ENCODE measurements at places on chromosomes 2 and 18.

GRCh38 chr18:3869848-3870247 is 419.9 kb downstream of the TGIF1 start:
- DNase-seq: peak; percentile 64

GRCh38 chr18:35408843-35409261 is 31.7 kb upstream of the ZNF396 start:
- no peak for DNase-seq

DNA sequence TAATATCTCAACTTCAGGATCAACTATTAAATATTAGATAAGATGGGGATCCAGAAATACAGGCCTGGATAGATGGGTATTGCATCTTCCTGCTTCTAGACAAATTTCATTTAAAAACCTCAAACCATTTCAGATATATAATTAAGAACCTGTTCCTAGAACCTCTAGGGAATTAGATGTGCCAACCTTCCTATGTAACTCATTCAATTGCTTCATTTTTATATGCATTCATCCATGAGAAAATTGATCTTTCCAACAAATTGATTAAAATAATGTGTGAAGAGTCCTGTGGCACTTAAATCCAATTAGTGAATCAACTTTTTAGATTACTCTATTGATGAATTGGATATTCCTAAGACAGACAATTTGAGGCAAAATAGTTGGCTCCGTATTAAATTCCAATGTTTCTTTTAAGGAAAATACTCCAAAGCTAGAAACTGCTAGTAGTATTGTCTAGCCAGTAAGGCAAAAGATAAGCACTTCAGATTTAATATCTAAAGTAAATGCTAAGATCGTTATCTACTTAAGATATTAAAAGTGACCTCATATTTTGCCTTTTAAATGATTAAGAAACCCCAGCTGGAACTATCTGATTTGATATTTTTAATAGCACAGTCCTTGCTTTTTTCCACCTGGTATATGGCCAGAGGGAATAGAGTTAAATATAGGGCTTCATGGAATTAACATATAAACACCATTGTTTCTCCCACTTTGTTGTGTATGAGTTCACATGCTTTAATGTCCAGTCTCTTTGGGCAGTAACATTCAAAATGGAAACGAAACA is 35.8 kb downstream of the DARS1 start:
- no peak for DNase-seq

DNA sequence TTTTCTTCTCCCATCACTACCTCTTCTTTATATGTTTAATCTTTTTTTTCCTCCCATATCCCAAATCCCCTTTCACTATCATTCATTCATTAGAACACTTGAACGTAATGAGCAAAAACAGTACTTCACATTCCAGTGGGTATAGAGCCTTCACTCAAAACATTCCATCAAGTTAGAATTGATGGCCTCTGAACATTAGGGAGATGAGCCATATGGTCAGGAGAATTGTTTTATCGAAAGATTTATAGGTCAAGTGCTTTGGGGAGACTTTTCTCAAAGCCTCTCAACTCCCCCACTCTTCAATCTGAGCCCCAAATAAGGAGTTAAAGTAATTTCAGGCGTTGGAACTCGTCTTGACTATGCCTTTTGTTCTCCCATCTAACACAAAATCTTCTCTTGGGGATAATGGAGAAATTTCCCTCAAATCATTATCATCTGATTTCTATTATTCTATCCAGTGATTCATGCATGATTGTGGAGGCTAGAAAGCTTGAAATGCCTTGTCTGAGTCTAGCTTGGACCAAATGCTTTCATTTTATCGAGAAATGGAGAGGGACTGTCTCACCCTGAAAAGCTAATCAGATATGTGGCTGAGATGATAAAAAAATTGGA is 79.2 kb downstream of the KIAA2012 start:
- DNase-seq: no peak

GRCh38 chr2:105797298-105797819 is 52.6 kb downstream of the NCK2 start:
- no peak for DNase-seq

- DNase-seq: no peak
Observed at GRCh38 chr2:207953354-207953753, 72.0 kb downstream of the PLEKHM3 start.

- DNase-seq: peak; percentile 65
Observed at GRCh38 chr2:152513681-152514080, 178.7 kb downstream of the FMNL2 start.

DNA sequence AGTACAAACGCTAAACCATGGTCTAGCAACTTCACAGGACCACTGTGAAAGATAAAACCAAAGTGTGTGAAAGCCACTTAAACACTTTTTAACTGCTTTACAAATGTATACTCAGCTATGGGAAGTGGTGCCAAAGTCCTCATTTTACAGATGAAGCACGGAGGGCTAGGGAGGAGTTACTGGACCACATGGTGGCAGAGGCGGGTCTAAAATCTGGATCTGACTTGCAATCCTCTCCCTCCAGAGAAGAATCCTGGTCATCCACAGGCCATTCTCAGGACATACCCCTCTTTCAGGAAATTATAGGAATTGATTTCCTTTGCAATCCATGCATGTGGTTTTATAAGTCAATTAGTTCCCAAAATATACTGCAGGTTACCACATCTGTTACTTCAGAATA is 84.6 kb upstream of the GYPC start:
- DNase-seq: no peak

DNA sequence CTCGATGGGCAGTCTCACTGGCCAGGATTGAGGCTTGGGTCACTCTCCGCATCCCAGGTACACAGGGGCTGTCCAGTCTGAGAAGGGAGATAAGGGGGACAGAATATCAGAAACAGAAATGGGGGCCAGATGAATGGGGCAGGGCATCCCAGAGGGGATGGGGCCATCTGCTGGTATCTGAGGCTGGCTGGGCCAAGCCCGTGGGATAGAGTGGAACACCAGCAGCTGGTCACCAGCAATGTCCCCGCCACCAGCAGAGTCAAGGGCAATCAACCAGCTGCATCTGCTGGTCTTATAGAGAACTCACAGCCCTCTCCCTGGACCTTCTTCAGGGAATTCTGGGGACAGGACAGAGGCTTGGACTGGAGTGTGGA is 128.8 kb upstream of the HAAO start:
- no peak for DNase-seq

DNA sequence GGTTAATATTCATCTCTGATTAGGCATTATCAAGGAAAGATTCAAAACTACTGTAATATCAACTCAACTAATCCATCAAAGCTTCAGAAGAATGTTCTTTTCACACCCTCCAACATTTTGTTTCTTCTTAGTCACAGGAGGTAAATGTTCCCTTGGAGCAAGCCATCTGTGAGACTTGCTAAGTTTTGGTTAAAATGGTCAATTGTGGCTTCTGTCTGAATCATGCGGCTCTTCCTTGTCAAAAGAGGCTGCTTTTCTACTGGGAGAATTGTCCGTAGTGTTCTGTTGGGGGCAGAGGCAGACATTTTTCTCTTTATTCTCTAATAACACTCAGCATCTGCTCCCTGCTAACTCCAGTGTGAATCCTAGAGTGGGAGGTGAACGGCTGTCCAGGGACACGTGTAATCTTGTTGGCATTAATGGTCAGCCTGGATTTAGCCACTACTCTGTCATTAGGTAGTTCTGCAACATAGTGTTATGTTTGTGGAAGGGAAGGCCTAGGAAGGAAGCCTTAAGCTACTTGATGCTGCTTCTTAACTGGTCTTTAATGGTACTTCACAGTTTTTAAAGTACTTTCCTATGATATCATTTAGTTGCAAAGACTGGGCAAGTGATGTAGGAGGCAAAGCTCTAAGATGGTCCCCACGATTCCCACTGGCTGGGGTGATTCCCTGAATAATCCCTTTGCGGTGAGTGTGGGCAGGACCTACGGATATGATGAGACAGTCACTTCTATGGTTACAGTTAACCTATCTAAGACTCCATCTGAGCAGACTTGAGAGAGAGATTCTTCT is 22.6 kb upstream of the FAP start:
- no peak for DNase-seq

DNA sequence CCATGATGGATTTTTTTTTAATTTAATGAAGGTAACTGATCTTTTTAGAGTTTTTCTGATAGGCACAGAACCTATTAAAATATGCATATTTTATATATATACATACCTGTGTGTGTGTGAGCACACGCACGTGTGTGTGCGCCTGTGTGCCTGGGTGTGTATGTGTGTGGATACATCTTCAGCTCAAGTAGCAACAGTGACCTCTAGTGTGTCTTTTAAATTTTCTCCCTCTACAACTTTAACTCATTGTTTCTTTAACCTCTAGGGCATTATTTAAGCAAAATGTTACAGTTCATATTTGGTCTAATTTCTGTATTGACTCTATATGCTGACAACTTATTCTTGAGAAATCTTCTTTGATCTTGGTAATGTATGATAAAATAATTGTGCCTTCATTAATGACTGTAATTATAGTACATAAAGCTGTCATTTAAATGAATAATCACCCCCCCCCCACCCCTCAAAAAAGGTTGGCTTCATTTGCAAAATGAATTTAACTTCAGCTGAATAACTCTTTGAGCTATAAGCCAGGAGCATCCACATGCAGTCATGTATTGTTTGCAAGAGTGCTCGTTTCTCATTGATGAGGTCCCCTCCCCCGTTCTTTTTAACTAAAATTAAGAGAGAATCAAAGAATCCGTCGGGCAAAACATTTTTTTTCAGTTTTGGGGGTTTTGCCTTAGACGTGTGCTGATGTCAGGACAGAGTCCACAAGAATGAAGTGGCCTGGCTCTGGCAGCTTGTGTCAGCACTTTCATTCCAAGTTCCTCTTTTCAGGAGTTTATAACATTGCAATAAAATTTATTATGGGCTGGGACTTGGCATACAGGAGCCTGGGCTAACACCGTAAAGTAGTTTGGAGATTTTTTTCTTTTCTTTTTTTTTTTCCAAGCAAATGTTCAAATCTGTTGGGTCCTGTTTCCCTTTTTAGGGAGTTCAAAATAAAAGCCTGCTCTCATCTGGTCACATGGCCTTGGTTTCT is 80.0 kb downstream of the ETAA1 start:
- peak; percentile 62 for DNase-seq

GRCh38 chr2:229921101-229921891 is 513 bp downstream of the TRIP12 start:
- DNase-seq: peak; percentile 31

DNA sequence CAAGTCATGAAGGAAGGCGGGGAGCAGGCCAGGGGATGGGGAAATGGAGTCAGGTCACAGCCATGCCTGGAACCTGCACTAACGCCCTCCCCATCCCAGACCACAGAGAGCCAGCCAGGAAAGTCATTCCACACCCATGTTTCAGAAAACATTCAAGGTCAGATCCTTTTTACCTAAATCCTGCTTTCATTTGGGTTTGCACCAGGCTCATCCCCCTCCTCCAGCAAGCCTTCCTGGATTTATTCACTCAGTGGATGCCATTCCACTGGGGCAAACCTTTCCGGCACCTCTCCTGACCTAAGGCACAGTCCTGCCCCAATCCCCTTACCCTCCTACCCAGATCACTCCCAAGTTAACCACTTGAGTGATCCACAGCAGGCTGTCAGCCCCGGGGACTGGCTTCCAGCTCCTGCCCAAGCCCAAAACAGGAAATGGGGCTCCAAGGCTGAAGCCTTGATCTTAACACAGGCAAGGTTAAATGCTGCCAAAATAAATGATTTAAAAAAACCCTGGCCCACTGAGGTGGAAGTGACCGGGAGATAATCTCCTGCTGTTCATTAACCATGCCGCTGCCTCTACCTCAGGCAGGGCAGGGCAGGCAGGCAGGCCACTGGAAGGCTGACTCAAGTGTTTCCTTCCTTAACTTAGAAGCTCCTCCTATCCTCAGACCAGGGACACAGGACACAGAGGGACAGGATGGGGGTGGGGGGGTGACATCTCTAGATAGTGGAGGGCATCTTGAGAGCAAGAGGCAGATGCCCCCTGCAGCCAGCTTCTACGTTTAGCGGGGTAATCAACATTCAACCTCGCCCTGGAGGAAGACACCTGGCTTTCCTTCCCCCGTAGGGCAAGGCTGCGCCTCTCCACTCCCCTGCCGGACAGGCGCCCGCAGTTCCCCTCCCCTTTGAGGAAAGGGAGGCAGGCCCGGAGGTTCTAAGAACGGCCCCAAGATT is 1.4 kb downstream of the RAB11FIP5 start:
- peak; percentile 68 for DNase-seq

DNA sequence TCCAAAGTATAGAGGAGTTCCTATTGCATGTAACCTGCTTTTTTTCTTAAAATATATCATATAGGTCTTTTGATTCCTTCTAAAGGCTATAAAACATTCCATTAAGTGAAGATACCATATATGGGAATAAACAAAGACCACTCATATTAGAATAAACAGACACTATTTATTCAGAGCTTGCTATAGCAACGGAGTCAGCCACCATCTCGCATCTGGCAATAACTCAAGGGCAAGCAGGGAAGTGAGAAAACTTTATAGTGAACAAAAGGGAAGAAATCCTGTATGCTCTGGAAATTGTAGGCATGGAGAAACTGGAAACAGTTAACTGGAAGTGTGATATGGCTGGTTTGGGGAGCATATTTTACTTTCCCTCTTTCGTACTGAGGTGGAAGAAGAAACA is 301.9 kb downstream of the PTH2R start:
- no peak for DNase-seq

DNA sequence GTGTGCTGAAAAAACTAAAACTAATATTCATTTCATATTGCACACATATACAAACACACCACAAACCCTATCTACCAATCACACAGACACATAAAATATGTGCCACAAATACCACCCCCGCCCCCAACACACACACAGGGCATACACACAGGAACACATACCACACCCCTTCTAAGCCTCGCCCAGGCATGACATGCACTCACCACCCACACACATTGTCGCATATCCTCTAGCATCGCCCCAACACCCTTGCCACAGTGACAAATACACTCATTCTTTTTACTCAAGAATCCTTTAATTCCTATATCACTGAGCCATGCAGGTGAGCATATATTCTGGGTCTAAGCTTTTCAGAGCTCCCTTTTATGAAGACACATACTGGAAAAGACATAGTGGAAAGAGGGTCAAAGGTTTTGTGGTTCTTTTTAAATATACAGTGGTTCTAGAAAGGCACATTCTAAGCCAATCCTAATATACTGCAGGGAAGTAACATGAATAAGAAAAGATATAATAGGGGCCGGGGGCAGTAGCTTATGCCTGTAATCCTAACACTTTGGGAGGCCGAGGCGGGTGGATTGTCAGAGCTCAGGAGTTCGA is 24.5 kb upstream of the LCLAT1 start:
- DNase-seq: peak; percentile 55
